Left lobe of liver (tissue), 2 donors: ENCODE measurements at places on chromosomes 12 and 14.

DNA sequence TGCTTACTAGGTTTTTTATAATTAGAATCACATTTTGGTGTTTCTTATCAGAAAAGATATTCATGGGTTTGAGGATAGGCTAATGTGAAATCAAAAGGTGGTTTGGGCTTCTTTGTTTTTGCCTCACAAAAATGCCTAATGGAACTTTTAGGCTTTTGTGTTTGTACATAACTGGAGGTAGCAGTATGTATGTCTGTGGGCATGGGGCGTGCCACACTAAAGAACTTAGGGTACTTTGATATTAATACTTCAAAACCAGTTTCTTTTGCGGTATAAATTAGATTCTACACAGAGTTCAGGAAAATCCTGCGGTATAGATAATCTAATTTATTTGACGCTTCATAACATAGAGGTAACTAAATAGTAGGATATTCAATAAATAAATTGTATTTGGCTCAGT, 1.9 kb downstream of the ETV6 start:
- DNase-seq: no peak

- peak; percentile 93 for DNase-seq
These were observed at the start of gene OAS3 for GRCh38 chr12:112937741-112938719. Gene OAS3, plus strand, starts transcription at chr12:112938474. Its CDS starts 57 bp downstream, at chr12:112938531.

DNA sequence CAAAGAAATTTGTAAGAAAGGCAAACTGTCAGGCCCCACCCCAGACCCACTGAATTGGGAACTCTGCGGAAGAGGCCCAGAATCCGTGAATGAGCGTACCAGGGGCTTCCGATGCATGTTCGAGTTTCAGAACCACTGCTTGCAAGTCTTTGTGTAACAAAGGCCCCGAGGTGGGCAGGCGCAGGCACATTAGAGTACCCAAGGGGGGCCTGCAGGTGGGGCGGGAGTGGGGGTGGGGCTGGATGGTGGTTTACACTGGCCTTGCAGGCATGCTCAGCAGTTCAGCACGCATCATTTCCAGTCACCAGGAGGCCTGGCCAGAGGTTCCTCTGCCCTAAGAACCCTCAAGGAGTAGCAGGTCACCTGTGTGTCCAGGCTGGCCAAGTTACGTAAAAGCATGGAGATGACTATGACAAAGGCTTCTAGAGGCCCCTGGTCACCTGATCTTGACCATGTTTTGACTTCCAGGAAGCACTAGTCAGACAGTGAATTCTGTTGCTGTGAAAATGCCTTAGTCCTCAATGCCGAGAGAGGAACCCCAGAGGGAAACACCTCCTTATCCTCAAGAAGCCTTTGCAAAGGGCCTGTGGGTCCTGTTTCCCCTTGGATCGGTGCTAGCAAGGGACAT, 33.2 kb upstream of the IRF2BPL start:
- no peak for DNase-seq

DNA sequence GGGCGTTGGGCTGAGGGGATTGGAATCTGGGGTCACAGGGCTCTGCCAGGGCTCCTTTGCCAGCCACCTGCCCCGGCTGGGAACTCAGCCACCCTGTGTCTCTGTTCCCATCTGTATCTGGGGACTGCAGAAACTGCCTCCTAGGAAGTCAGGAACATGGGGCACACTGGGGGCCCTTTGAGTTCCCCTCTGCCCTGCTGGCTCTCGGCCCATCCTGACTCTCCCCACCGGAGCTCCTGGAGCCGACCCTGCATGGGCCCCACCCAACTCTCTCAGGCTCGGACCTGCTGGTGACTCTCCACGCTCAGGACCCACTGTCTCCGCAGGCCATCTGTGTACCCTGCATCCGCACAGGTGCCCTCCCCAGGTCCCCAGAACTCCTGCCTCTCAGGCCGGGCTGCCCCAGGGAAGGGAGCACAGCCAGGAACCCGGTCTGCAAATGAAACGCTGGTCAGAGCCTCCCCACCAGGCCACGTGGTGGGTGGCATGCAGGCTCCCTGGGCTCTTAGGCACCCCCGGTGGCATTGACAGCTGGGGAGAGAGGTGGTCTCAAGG, 82.8 kb downstream of the KIF26A start:
- DNase-seq: no peak

DNA sequence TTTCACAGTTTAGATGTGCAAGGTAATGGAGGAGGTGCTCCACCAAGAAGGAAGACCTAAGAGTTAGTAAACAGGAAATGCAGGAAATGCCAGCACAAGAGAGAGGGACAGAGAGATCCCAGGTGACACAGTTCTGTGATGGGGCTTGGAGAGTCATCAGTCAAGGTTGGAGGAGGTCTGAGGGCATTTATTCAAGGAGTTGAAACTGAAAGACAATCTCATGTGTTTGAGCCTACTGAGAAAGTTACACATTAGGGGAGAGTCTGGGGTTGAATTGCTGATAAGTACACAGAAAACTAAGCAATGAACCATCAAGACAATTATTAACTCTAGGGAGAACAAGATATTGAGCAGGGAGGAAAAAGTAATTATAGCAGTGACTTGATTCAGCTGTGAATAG, 138.5 kb downstream of the ANO6 start:
- DNase-seq: no peak

GRCh38 chr14:36820111-36820709, 158.6 kb downstream of the PAX9 start:
- no peak for DNase-seq

GRCh38 chr12:9944391-9944790, 12.2 kb upstream of the CLEC2A start:
- DNase-seq: no peak

- DNase-seq: peak; percentile 41
These were observed 136.4 kb downstream of the ZFP36L1 start for GRCh38 chr14:68656452-68656851.

DNA sequence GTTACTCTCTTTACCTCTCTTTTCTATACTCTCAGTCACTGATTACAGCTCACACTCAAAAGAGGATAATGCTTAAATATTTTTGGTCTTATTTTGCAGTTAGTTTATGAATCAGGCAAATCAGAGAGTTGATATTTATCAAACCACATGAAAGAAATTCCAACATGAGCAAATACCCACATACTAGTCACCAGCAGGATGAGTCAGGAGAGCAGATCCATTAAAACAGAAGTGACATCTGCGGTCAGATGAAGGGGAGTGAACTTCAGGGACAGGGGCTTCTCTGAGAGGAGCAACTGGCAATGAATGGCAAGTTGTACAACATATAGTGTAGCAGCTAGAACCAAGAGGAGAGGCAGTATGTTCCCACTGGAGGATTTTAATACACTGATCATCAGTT, 258.7 kb downstream of the SYT10 start:
- no peak for DNase-seq

GRCh38 chr12:93759512-93760081, 82.4 kb downstream of the CRADD start:
- peak; percentile 61 for DNase-seq

DNA sequence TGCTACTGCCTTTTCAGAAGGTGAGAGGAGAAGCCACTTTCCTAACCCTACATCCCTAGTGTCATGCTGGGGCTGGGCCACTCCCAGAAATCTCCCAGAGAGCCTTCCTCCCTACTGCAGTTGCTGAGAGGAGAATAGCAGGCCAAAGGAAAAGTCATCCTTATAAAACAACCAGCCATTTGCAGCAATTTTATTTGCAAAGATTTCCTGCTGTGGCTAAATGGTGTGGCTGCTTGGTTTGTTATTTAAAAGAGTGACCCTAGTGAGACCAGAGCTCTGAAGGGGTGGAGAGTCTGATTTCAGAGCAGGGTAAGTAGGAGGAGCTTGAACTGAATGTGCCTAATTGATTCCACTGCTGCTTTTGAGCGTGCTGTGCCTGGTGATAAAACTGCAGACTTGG, 232.0 kb downstream of the GRIN2B start:
- DNase-seq: no peak

DNA sequence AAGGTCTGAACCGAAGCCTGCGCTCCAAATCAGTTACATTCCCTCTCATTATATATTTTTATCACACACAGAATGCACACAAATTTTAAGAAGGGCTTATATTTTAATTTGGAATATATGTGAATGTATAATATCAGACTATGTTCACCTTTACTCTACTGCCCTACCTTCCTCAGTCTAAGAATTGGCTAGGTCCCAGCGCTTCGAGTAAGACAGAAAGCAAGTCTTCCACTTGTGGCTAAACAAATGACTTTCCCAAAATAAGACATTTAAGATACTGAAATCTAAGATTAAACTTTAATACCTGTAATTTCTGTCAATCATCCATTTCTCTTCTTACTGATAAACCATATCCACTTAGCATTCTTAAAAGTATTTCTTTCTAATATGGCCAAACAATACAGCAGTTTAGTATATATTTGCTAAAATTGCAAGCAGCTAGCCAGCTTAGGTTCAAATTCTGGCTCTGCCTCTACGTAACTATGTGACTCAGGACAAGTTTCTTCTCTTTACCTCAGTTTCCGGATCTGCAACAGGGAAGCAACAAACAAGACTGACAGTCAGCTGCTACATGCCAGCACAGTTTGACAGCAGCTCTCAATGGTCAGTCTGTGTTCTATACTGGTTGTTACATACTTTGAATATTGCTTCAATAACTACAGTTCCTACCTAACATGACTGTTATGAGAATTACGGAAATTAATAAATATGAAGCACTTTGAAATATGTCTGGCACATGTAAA, 2.0 kb downstream of the INTS13 start:
- no peak for DNase-seq

- DNase-seq: no peak
These were observed 76.8 kb downstream of the ATXN7L3B start for GRCh38 chr12:74614426-74614825.

GRCh38 chr12:12333407-12334366, 16.4 kb downstream of the MANSC1 start:
- DNase-seq: peak; percentile 30

DNA sequence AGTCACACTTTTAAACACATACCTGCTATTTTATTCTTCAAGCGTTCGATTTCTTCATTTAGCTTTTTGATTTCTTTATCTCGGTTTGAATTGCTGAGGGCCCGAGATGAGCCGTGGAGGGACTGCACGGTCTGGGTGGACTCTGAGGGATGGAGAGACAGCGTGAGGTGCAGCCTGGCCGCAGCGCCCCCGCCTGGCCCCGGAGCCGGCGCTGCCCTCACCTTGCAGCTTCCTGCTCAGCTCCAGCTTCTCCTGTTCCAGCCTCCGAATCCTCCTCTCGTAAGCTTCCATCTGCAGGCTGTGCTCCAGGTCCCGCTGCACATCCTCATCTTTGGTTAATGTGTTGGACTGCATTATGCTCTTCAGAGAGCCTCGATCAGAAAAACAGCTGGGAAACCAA, 53.2 kb downstream of the AMN start:
- no peak for DNase-seq

- DNase-seq: peak; percentile 69
These were observed 5.5 kb downstream of the AJUBA start for GRCh38 chr14:22976620-22977433.

- DNase-seq: no peak
These were observed 6.5 kb downstream of the NECAP1 start for GRCh38 chr12:8088574-8088973.

DNA sequence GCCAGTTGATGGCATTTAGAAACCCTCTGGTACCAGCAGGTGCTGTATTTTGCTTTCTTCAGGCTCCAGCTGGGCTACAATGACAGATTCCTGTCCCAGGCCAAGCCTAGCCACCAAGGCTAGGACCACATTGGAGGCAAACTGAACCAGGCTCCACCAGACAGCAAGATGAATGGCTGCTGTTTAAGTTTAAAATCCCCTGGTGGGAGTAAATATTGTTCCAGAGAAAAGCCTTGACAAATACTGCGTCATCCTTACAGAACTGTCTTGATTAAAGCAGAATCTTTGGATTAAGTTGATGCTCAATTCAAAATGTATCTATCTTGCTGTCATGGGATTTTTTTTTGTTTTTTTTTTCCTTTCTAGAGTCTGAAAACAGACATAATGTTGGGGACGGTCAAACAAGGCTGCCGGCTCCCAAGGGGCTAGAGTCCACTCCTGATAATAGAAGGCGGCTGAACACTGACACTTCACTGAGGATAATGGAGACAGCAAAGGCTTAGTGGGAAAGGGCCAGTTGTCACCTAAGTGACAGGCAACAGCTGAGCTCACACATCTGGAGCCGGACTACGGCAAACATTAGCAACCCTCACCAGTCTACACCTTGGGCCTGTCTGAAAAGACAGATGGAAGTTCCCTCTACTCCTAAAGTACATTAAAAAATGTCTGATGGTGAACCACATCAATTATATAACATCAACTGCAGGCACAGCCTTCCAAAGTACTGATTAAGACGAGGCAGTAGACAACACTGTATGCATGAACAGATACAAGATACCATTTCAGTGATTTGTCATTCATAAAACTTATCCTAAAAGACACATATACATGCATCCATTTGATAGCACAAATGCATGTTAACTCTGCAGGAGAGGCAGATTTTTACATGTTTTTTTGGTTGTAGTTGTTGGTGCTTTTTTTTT, 1.7 kb downstream of the PRICKLE1 start:
- DNase-seq: no peak
